ENCODE measurements at places on chromosomes 1 and 21. TPM values are rescaled to one million over a fixed set of nuclear protein-coding genes. Genes with fewer than 3 reads are reported as not detected.
A peak's percentile ranks its signal among the peaks of the same experiment; 100 is the strongest.

The MAN1C1 gene
- total RNA-seq = 0.86 TPM

The KPRP gene
- not detected for total RNA-seq

The A3GALT2 gene
- total RNA-seq = not detected

The GJC2 gene
- 1.4 TPM for total RNA-seq

The ZNF669 gene
- 9.4 TPM for total RNA-seq

The S100A1 gene
- 1.7 TPM for total RNA-seq

The KMO gene
- 0.07 TPM for total RNA-seq

The AIDA gene
- total RNA-seq = 86.5 TPM

GRCh38 chr1:11308699-11309224, 35.8 kb downstream of the UBIAD1 start:
- DNase-seq = no peak

GRCh38 chr1:203643213-203644045, 16.8 kb downstream of the ATP2B4 start:
- peak; percentile 80 for DNase-seq

- no peak for DNase-seq
Measured at GRCh38 chr1:29786791-29787732, 550.7 kb downstream of the PTPRU start.

DNA sequence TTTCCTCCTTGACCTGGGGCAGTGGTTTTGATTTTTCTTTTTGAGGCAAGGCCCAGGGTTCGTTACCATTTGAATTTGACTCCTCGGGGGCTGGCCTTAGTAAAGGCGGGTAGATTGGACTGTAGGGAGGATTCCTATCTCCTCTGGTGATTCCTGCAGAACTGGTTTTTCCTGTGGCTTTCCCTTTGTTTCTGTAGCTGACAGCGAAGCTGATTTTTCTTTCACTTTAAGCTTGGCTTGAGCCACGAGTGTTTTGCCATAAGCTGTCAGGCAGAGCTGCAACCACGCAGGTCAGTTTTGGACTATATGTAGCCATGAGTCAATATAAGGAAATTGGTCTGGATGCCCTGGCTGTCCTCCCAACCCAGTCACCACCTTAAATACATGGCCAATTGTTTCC, 28.7 kb upstream of the KCNJ15 start:
- no peak for DNase-seq

DNA sequence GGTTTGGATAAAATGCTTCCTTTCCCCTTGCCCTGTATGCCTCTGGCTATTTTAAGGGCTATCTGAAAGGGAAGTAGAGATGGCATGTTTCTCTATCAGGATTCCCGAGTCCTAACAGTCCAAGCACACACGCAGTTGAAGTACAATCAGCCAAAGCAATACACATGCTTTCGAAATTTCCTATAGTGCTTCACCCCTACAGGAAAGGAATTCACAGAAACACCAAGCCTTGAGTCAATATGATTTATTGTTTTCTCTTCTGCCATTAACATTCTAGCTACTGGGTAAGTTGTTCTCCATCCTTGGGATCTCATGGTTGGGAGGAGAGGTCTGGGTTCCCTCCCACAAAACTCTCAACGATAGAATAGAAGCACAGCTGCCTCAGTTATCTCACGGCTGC, 8.7 kb downstream of the ITLN1 start:
- DNase-seq = no peak

GRCh38 chr1:186768906-186769305, 59.8 kb upstream of the PLA2G4A start:
- no peak for DNase-seq

DNA sequence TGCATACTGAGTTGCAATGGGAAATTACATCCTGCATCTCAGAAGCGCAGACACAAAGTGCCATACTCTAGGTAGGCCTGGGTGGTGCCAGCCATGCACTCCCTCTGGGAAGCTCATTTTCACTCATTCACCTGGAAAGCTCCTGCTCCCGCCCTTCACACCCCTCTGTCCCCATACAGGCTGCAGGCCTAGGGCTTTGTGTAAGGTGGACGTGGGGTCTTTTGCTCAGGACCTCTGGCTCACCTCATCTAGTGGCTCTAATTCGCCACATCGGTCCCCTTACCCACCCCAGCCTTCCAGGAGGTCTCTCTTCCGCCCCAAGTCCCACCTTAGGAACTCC, 751 bp downstream of the MRPS15 start:
- no peak for DNase-seq

DNA sequence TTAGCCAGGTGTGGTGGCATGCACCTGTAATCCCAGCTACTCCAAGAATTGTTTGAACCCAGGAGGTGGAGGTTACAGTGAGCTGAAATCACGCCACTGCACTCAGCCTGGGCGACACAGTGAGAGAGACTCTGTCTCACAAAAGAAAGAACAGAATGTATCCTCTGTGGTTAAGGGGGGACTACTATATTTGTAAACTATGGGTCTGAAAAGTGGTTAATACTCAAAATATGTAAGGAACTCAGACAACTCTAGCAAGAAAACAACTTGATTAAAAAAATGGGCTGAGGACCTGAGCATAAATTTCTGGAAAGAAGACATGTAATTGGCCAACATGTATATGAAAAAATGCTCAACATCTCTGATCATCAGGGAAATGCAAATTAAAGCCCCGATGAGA, 11.2 kb downstream of the FNBP1L start:
- peak; percentile 16 for DNase-seq

GRCh38 chr1:87575528-87575927, 246.8 kb downstream of the LMO4 start:
- peak; percentile 14 for DNase-seq

DNA sequence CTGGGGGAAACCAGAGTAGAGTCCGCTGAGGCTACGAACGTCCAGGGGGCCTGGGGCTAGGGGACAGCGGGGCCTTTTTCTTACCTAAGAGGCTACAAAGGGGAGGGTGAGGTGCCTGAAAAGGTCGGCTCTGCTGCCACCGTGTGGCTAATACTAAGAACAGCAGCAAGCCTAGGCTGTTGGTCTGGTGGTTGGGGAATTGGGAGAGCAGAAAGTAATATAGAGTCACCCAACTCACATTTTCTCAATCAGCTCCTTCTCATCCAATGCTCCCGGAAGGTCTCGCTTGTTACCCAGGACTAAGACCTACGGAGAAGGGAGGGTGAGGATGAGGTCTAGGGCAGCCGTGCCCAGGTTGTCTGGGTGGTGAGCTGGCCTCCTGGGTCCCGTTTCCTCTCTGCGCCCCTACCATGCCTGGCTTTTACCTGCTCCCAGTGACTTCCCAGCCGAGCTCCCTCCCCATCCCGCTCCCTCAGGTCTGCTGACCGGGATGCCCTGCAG, 9.3 kb downstream of the ARL8A start:
- DNase-seq = no peak

- DNase-seq = no peak
Measured at GRCh38 chr1:169261884-169262283, 105.7 kb downstream of the NME7 start.

DNA sequence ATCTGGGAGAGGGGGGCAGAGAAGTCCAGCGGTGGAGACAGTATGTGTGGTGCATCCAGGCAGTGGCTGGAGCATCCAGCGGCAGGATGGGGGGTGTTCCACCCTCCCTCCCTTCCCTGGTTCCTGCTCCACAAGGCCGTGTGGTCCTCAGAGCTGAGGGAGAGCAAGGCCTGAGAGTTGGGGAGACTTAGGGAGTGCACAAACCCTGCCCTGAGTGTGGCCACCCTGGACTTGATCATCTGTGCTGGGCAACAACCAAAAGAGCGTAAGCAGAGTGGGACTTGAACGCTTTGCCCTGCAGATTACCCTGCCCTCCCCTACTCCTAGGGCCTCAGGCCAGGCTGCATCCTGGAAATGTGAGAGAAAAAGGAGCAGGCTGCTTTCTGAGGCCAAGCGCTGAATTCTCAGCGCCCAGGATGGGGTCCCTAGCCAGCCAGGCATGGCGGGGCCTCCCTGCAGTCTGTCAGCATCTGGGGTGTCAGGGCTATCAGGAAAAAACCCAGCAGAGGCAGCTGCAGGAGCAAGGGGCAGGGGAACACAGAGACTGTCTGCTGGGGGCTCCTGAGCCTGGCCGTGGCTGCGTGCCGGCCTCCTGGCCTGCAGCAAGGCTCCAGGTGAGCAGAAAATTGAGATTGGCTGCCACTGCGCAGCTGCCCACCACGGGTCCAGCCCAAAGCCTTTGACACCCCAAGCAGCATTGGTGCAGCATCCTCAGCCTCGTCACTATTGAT, 266.2 kb downstream of the NPHP4 start:
- DNase-seq = no peak

- no peak for DNase-seq
Measured at GRCh38 chr1:184499616-184500015, 112.8 kb downstream of the C1orf21 start.

- peak; percentile 14 for DNase-seq
Measured at GRCh38 chr1:50308878-50309277, 114.4 kb downstream of the DMRTA2 start.

DNA sequence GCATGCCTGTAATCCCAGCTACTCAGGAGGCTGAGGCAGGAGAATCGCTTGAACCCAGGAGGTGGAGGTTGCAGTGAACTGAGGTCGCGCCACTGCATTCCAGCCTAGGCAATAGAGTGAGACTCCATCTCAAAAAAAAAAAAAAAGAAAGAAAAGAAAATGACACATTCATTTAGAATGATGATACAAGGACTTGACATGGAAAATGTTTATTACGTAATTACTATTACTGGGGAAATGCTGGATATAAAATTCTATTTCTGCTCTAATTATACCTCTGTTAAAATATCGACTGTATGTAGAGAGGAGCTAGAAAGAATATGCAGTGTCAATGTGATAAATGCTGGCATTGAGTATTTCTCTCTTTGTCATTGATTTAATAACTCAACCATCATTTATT, 54.7 kb upstream of the CTPS1 start:
- no peak for DNase-seq

GRCh38 chr1:40806731-40807695, 23.4 kb downstream of the KCNQ4 start:
- DNase-seq = no peak

DNA sequence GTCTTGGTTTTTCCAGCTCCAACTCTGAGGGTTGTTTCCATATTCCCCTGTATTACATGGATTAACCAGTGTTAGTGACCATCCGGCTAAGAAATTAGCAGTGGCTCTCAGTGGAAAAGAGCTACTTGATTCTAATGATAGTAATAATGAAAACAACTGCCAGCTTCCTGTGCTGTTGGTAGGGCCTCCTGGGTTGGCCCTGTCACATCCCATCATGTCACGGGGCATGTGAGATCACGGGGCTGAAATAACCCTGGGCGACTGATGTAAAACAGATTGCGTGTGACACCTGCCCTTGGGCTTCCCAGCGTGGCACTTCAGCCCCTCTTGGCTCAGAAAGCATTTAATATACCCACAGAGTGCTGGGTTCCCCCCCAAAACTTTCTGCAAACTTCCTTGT, 149.0 kb downstream of the ROR1 start:
- DNase-seq = no peak

- no peak for DNase-seq
Measured at GRCh38 chr1:112701227-112702066, 5.5 kb downstream of the RHOC start.

DNA sequence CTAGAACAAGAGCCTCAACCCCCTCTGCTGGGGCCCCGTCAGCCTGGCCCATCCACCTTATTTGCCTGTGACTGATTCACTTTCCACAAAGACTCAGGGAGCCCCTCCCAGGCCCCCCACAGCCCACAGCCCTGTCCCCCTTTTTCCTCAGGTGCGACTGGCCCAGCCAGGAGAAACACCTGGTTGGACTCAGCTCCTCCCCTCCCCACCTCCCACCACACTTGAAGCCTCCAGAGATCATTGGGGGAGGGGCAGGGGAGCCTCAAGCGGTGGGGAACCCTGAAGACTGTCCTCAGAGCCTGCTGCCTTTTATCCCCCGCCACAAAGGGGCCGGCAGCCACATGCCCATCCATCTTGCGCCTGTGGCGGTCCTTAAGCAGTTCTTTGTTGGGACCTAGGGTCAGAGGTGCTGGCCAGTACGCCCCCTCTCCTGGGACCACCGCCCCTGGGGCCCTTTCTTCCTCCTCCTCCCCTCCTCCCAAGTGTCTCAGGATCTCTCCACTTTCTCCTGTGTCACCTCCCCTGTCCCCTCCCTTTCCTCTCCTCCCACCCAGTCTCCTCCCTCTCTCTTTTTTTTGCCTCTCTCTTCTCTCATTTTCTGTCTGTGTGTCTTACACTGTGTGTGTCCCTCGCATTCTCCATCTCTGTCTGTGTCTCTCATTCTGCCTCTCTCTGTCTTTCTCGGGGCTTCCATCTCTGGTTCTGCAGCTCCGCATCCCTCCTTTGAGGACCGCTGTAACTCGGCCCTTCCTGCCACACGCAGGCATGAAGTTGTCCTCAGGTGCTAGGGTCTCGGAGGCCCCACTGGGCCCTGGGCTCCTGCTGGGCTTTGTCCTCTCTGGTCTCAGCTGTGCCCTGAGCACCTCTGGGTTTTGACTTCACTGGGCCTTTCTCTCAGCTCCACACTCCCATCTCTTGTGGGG, 12.2 kb downstream of the CRABP2 start:
- no peak for DNase-seq

GRCh38 chr1:61095470-61095812, 13.1 kb downstream of the NFIA start:
- DNase-seq = no peak

GRCh38 chr21:42818328-42818749, 61.0 kb downstream of the WDR4 start:
- peak; percentile 14 for DNase-seq

DNA sequence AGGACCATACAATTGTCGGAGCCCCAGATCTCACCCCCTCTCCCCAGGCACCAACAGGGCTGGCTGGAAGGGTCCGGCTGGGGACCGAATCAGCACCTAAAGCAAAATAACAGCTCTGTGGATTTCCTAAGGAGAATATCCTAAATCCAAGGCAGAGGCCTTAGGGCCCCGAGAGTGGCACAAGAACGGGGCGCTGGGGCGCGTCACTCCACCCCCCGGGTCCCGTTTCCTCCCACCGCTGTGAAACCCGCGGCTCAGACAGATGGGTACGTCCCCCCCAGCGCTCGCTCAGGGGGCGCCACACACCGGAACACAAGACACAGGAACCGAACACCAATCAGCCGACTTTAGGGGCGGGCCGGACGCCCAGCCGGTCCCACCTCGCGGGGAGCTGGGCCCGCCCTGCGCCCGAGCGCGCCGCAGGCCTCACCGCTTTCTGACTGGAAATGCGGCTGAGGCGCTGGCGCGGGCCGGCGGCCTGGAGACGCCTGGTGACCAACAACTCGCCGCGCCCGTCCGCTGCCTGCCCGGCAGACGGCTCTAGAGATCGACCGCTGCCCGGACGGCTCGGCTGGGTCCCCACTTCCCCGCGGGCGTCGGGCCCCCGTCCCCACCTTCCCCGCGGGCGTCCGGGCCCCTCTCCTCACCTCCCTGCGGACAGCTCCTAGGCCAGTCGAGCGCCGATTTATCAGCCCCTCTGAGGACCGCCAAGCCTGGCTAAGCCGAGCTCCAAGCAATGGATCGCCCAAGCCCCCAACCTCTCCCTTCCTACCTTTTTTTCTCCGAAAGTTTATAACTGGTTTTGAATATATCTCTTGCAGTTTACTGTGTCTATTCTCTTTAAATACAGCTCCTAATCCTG, at the start of gene HFM1:
Gene HFM1, minus strand, starts transcription at position 687 of the 862 bp plus-strand sequence. CDS start 3,755 bp downstream, outside the sequence.
- peak; percentile 69 for DNase-seq

Data from astrocyte (in vitro differentiated cells and primary cell).